ENCODE measurements at places on chromosomes 6 and 20.

DNA sequence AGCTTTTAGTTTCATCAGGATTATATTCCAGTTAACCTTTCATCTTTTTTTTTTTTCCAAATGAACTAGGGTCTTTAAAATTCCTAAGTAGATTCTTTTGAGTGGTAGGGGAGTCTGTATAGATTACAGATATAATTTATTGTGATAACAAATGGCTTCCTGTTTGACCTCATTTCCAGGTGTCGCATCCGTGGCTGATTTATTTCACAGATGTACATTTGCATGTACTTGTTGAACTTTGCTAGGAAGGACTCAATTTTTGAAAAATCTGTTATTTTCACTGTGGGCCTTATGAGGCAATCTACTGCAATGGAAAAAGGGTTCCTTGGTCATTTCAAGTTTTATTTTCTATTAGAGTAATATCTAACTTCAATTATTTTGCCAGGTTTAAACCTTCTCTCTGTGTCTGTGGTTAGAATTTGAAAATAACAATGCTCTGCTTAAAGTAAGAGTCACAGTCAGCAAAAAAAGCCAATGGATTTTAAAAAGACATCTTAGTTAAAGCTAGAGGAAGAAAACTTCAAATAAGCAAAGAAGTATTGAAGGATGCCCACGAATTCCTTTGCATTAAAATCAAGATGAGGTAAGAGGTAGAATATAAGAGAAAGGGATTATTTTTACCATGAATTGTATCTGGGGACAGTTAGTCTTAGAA lies 57.9 kb downstream of the SAMD5 start:
- DNase-seq, result no peak

DNA sequence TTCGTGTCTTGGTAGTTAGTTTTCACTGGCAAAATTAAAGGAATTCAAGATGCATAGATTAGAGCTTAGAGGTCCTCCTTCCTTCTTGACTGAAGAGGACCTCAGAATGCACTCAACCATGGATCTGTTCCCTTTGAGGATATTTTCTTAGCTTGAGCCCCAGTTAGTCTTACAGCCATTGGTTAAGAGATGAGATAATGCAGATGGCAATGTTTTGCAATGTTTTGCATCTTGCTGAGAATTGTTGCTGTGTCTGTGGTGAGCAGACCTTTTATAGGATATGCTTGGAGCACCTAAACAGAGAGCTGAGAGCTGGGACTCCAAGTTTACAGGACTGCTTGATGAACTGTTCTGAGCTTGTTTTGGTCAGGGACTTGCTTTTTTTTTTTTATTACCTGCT lies 107.5 kb downstream of the TMEM170B start:
- no peak for DNase-seq

DNA sequence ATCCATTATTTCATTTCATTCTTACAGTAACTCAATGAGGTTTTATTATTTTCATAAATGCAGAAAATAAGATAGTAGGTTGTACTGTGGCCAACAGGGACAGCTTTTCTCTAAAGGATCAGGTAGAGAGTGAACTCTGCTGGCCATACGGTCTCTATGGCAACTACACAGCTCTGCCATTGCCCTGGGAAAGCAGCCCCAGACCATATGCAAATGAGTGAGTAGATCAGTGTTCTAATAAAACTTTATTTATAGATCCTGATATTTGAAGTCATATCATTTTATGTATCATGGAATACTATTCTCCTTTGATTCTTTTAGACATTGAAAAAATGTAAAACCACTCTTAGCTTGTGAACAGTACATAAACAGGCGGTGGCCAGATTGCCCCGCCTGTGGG lies 192.5 kb upstream of the RREB1 start:
- DNase-seq, result peak; percentile 18

GRCh38 chr20:50559856-50560638 lies 49.9 kb downstream of the PTPN1 start:
- DNase-seq, result no peak

DNA sequence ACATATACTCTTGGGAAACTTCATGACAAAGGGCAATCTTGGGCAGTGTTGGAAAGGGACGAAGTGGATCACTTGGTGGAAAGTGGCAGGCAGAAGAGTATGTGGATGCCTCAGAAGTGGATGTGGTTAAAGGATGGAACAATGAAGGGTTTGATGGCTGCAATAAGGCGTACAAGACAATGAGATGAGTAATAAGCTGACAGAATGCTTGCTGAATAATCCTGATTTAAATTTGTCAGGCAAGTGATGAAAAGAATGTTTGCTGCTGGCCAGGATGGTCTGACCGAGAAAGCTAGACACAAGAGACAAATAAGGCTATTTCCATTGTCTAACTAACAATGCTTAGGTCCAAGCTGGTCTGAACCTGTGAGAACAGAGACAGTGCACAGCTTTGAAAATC lies 61.6 kb upstream of the CEP85L start:
- DNase-seq, result no peak

DNA sequence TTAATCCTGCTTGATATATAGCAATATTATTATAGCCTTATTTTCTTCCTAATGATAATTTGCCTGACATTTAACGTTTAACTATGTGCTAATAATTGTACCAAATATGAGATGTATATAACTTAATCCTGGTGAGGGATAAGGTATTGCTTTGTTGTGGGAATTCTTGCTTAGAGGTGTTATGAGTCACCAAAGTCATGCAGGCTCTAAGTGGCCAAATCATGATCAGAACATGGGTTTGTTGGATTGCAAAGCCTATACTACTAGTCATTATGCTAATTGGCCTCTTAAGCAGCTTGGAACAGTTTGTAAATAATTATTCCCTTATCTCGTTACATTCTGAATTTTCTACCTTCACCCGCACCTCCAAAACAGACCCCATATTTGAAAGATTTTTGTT lies 21.9 kb upstream of the C6orf141 start:
- no peak for DNase-seq

- no peak for DNase-seq
Observed at GRCh38 chr6:109456710-109457561, 1.4 kb upstream of the MICAL1 start.

- DNase-seq, result no peak
Observed at GRCh38 chr20:57208198-57208597, 58.2 kb downstream of the BMP7 start.

All from Kasumi-1 (cell line).